ENCODE measurements at places on chromosomes 11 and 22. TPM values are rescaled to one million over a fixed set of nuclear protein-coding genes. Genes with fewer than 3 reads are reported as not detected.
A peak's percentile ranks its signal among the peaks of the same experiment; 100 is the strongest.

DNA sequence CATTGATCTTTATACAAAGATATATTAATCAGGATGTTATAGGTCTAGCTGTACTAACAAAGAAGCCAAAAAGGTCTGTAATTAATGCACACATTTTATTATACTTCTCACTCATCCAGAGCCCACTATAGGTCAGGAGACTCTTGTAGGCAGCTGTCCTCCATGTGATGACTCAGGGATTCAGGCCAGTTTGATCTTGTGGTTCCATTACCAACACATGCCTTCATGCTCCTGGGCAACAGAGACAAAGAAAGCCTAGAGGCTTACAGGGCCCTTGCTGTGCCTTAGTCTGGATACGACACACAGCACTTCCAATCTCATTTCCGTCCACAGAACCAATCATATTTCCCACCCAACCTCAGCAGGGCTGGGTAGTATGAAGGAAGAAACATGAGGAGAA lies 150.3 kb upstream of the NCAM1 start:
- no peaks in the 10 kb centered on the region for H3K27me3 ChIP-seq
- no peak for DNase-seq
- no peak overlapping the region for H3K4me3 ChIP-seq

- no peak overlapping the region for H3K27ac ChIP-seq
- H3K36me3 ChIP-seq: no peaks in the 10 kb centered on the region
- no peak overlapping the region for H3K4me3 ChIP-seq
- H3K27me3 ChIP-seq: no peaks in the 10 kb centered on the region
- no peaks in the 10 kb centered on the region for H3K4me1 ChIP-seq
Observed at GRCh38 chr11:84588131-84588829, 1038.9 kb downstream of the DLG2 start.

GRCh38 chr22:26648011-26648497 lies 9.3 kb upstream of the MIAT start:
- no peak overlapping the region for H3K27ac ChIP-seq
- no peaks in the 10 kb centered on the region for H3K36me3 ChIP-seq
- no peak for DNase-seq
- H3K4me1 ChIP-seq: peaks cover 4% of the 10 kb centered on the region
- no peaks in the 10 kb centered on the region for H3K27me3 ChIP-seq

DNA sequence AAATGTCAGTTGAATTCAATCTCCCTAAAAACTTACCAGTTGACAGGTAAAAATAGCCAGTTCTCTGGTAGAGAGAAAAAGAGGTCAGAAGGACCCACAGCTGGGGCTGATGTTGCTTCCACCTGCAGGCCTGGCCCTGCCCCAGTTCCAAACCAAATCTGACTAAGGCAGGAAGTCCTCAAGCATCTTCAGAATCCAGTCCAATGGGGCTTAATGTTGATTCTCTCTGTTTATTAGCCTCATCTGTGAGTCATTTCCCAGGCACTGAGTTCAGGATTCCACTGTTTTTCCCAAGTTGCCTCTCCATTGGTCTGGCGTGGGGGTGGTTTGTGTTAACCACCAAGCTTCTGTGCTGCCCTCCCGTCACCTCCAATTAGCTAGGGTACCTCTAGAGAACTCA lies 601.8 kb downstream of the INSC start:
- H3K27me3 ChIP-seq: no peaks in the 10 kb centered on the region
- H3K27ac ChIP-seq: no peak overlapping the region

DNA sequence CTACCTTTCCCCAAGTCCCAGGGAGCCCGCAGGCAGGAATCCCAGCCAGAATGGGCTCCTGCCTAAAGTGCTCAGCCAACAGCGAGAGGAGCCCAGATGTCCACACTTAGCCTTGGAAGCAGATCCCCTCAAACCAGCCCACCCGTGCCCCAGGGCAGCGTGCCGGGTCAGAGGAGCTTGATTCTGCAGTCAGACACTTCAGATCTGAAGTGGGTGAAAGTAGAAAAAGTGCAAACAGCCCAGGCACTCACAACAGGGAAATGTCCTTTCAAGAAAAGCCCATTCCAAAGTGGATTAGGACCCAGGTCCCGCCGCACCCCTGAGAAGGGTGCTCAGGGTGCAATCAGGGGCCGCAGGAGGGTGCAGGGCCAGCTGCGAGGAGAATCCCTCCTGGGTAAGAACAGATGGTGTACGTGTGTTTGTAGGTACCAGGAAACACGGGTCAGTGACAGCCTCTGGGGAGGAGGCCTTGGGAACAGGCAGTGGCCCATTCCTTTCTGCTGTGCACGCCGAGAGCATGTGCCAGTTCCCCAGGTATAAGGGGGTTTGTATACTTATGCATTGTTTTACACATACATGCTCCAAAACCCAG lies 17.7 kb downstream of the ELFN2 start:
- no peaks in the 10 kb centered on the region for H3K27me3 ChIP-seq
- DNase-seq: peak; percentile 7
- peaks cover 5% of the 10 kb centered on the region for H3K4me1 ChIP-seq
- H3K36me3 ChIP-seq: no peaks in the 10 kb centered on the region
- H3K4me3 ChIP-seq: no peak overlapping the region

GRCh38 chr11:92131289-92131865 lies 93.2 kb upstream of the FAT3 start:
- no peaks in the 10 kb centered on the region for H3K27me3 ChIP-seq
- H3K4me1 ChIP-seq: no peaks in the 10 kb centered on the region
- no peak overlapping the region for H3K27ac ChIP-seq
- no peak overlapping the region for H3K4me3 ChIP-seq
- H3K36me3 ChIP-seq: no peaks in the 10 kb centered on the region

DNA sequence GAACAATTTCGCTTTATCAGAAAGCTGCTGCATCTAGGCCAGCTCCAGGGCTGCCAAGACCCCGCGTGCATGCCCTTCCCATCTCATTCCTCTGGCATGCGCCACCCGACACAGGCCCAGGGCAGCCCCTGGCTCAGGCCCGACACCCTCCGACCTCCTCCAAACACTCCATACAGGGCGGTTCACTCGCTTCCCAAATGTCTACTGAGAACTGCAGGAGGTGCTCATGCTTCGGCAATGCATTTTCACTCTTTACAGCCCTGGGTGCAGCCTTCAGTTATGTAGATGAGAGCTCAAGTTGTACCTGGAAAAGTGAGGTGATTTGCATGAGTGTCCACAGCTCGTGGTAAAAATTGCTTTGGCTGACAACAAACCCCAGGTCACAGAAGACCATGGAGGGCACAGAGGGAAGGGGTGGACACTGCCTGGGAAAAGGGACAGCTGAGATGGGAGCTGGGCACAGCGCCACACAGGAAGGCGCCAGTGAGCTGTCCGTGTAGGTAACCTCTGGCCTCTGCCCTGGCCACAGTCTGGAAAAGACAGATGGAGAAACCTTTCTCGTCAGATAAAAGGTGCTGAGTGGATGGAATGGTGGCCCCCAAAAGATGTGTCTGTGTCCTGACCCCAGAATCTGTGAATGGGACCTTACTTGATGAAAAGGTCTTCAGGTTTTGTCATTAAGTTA lies 1351.9 kb downstream of the BRD1 start:
- no peak overlapping the region for H3K4me3 ChIP-seq
- H3K27ac ChIP-seq: no peak overlapping the region
- H3K27me3 ChIP-seq: no peaks in the 10 kb centered on the region

GRCh38 chr22:31618471-31619176 lies 43.4 kb downstream of the PISD start:
- H3K4me3 ChIP-seq: no peak overlapping the region
- no peak for DNase-seq
- peaks cover 18% of the 10 kb centered on the region for H3K36me3 ChIP-seq
- H3K27me3 ChIP-seq: no peaks in the 10 kb centered on the region
- H3K4me1 ChIP-seq: no peaks in the 10 kb centered on the region
- H3K27ac ChIP-seq: no peak overlapping the region

- peak; percentile 74 for DNase-seq
- no peaks in the 10 kb centered on the region for H3K4me1 ChIP-seq
- no peak overlapping the region for H3K4me3 ChIP-seq
- H3K36me3 ChIP-seq: no peaks in the 10 kb centered on the region
Observed at GRCh38 chr22:50613291-50613981, 12.8 kb downstream of the MAPK8IP2 start.

- no peak for DNase-seq
- no peaks in the 10 kb centered on the region for H3K36me3 ChIP-seq
- no peak overlapping the region for H3K27ac ChIP-seq
- H3K4me3 ChIP-seq: no peak overlapping the region
Observed at GRCh38 chr11:67538306-67538705, 15.1 kb upstream of the CABP2 start.

DNA sequence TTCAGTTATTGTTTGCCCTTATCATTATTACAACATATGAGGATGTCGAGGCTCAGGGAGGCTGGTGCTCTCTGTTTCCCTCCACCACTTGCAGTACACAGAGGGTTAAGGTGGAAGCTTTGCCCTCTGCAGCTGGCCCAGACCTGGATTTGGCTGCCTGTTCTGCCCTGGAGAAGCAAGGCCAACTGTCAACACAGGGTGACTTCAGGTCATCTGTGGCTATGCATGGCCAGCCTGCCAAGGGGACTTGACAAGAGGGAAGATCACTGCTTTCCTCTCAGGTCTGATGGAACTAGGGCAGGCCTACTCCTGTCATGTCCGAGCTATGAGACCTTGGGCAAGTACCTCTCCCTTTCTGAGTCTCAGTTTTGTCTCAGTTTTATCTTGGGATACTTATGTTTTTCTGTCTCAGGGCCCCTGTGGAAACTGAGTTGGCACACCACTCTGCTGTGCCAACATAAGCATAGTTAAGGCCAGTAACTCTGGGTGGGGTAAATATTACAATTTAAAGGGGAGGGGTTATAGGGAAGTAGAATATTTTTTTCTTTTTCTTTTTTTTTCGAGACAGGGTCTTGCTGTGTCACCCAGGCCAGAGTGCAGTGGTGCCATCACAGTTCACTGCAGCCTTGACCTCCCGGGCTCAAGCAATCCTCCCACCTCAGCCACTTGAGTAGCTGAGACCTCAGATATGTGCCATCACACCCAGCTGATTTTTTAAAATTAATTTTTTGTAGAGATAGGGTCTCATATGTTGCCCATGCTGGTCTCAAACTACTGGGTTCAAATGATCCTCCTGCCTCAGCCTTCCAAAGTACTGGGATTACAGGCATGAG lies 2.4 kb upstream of the THRSP start:
- H3K36me3 ChIP-seq: no peaks in the 10 kb centered on the region
- H3K4me3 ChIP-seq: no peak overlapping the region
- peak; percentile 96 for DNase-seq
- no peaks in the 10 kb centered on the region for H3K27me3 ChIP-seq
- peaks cover 37% of the 10 kb centered on the region for H3K4me1 ChIP-seq

DNA sequence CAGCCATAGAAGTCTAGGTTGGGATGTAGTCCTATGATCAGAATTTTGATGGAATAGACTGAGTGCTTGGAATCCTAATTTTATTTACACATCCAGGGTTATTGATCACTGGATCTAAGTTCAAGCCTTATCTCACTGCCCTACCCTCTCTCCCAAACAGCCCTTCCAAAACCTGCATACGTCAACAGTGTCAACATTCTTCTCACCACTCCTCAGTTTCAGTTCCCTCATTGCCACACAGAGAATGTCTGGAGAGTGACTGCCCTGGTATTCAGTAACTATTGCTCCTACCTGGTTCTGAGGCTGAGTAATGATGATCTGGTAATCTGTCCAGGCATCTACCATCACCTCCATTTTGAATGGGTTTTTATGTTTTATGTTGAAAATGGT lies 60.0 kb downstream of the GLYATL1 start:
- no peak overlapping the region for H3K4me3 ChIP-seq
- H3K27ac ChIP-seq: no peak overlapping the region
- no peaks in the 10 kb centered on the region for H3K4me1 ChIP-seq

DNA sequence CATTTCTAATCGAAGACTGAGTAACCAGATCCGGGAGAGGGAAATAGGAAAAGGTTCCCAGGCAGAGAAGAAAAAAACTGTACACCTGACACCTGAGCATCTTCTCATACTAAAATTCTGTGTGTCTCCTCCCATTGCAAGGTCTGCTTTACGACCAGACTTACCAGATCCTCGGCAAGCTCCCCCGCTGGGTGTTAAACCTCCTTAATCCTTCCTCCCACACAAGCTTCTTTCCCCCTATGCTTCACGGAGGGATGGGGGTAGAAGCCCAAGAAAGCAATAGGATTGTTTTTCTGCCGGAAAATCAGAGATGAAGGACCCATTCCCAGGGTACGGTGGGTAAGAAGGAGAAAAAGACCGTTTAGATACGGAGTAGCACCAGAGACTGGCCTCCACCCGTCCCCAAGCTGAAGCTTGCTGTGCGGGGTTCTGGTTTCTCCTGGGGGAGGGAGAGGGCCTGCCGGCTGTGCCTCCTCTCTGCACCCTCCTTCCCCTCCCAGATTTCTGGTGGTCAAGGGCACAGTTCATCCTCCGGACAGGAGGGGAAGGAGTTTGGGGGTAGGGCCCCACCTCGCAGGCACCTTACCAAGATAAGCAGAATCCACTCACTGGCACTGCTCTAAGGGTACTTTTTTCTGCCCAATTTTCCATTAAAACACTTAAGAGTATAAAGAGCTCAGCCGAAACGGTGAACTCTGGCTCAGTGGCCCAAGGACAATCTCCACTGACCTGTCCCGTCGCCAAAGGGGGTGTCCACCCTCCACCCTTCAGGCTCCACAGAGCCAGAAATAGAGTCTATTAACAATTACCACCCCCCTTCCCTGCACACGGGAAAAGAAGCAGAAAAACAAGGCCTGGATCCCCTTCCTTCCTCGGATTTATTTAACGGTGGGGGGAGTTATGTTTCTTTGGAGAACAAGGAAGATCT lies 1.2 kb downstream of the TOB2 start:
- peaks cover 5% of the 10 kb centered on the region for H3K36me3 ChIP-seq
- H3K27ac ChIP-seq: peak overlapping the region; percentile 99
- peak overlapping the region; percentile 99 for H3K4me3 ChIP-seq
- peaks cover 38% of the 10 kb centered on the region for H3K4me1 ChIP-seq
- no peaks in the 10 kb centered on the region for H3K27me3 ChIP-seq

GRCh38 chr11:81472646-81473045 lies 1261.0 kb downstream of the FAM181B start:
- no peaks in the 10 kb centered on the region for H3K27me3 ChIP-seq
- H3K4me1 ChIP-seq: no peaks in the 10 kb centered on the region
- H3K27ac ChIP-seq: no peak overlapping the region

GRCh38 chr11:58039589-58039988 lies 8.8 kb downstream of the OR6Q1 start:
- H3K4me3 ChIP-seq: no peak overlapping the region
- no peak overlapping the region for H3K27ac ChIP-seq
- no peaks in the 10 kb centered on the region for H3K27me3 ChIP-seq
- H3K36me3 ChIP-seq: no peaks in the 10 kb centered on the region
- no peaks in the 10 kb centered on the region for H3K4me1 ChIP-seq
- DNase-seq: no peak

DNA sequence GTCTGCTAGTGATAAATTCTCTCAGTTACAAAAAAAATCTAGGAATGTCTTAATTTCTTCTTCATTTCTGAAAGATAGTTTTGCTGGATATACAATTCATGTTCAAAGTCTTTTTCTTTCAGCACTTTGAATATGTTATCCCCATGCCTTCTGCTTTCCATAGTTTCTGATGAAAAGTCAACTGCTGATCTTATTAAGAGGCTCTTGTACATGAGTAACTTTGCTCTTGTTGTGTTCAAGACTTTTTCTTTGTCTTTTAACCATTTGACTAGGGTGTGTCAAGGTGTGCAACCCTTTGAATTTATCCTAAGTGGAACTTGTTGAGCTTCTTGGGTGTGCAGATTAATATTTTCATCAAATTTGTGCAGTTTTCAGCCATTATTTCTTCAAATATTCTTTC lies 22.1 kb upstream of the ACCSL start:
- no peaks in the 10 kb centered on the region for H3K4me1 ChIP-seq
- H3K36me3 ChIP-seq: no peaks in the 10 kb centered on the region
- no peak overlapping the region for H3K27ac ChIP-seq
- no peak for DNase-seq
- no peak overlapping the region for H3K4me3 ChIP-seq
- H3K27me3 ChIP-seq: no peaks in the 10 kb centered on the region

The INPP5J gene
- 180 TPM for total RNA-seq

The FAM111B gene
- total RNA-seq: not detected

The FZD4 gene
- 36.1 TPM for total RNA-seq

The FAM180B gene
- total RNA-seq: 1.7 TPM

The C11orf65 gene
- total RNA-seq: 1.5 TPM
